ENCODE measurements at places on chromosomes 13 and 19.

DNA sequence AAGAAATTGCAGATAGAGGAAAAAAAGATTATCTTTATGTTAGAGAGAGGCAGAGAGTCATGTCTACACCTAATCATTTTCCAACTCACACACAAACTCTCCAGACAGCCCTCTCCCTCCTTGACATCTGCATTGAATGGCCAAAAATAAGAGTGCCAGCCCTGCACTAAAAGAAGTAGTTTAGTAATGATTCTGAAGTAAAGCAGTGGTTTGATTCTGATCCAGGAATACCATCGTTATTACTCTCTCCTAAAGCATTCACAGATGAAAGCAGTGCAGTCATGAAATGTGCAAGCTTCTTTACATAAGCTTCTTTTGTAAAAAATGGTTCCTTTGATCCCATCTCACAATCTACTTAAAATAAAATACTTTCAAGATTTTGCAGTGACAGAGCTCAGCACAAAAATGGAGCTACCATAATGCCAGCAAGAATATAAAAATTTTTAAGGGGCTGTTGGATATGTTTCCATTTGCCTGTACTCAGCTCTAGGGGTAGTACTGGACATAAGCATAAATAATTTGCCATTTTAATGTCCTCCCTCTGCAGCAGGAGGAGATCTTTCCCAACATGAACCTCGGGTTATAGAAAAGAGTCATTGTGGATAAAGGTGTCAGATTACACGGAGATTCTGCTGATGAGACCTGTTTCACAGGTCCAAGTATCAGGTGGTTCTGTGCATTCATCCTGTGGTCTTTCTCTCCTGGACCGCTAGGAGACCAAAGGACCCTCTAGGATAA, 406.3 kb downstream of the DCT start:
- DNase-seq = no peak

DNA sequence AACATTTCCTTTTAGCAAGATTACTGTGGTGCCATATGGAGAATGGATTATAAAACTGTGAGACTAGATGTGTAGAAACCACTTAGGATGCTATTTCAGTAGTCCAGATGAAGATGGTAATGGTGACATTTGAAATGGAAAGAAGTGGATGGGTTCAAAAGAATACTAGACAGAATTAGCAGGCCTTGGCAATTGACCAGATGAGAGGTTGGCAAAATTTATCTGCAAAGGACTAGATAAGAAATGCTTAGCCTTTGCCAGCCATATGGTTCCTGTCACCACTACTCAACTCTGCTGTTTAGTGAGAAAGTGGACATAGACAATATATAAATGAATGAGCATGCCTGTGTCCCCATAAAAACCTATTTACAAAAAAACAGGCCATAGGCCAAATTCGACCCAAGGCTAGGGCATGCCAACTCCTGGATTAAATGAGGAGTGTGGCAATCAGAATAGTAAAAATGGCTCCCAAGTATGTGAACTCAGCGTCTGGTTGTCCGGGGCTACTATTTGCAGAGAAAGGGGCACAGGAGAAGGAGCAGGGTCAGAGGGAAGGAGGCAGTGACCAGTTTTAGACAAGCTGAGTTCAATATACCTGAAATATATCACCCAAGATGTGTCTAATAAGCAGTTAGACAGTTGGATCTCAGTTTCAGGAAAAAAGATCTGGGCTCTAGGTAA, 98.4 kb downstream of the ENOX1 start:
- no peak for DNase-seq

GRCh38 chr19:5093297-5093928, 124.5 kb downstream of the KDM4B start:
- DNase-seq = peak; percentile 73

DNA sequence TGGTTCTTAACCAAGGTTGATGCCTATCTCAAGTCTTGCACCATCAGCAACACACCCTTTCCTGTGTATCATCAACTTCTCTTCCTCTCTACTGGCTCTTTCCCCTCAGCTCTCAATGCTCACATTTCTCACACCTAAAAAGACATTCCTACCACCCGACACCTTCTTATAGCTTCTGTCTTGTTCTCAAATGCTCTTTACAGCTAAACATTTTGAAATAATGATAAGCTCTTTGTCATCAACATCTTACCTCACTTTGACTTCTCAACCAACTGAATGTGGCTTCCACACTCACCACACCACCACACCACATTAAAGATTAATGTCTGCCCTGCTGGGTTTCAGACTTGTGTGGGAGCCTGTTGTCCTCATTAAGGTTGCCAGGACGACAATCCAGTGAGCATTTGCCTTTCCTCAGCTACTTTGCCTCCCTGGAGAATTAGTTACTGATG, 67.8 kb downstream of the RXFP2 start:
- no peak for DNase-seq

DNA sequence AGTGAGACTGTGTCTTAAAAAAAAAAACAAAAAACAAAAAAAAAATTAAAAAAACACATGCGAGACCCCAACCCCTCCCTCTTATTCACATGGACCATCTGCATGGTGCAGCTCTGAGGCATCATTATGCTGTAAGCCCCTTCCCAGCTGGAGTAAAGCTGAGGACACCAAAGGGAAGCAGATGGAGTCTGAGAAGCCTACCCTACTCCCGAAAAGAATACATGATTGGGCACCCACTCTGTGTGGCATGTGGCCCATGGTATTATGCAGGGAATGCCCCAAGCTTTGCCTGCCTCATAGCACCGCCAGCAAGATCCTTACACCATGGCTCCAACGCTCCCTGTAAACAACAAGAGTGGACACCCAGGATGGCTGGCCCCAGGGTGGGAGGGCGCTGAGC, 4.7 kb downstream of the PTH2 start:
- DNase-seq = no peak

- no peak for DNase-seq
Observed at GRCh38 chr19:50496189-50497021, 14.6 kb downstream of the JOSD2 start.

- DNase-seq = no peak
Observed at GRCh38 chr19:48739404-48740163, 826 bp downstream of the RASIP1 start.

- DNase-seq = no peak
Observed at GRCh38 chr13:39433651-39434050, 169.3 kb downstream of the LHFPL6 start.

- DNase-seq = no peak
Observed at GRCh38 chr19:31102674-31103073, 246.6 kb downstream of the TSHZ3 start.

DNA sequence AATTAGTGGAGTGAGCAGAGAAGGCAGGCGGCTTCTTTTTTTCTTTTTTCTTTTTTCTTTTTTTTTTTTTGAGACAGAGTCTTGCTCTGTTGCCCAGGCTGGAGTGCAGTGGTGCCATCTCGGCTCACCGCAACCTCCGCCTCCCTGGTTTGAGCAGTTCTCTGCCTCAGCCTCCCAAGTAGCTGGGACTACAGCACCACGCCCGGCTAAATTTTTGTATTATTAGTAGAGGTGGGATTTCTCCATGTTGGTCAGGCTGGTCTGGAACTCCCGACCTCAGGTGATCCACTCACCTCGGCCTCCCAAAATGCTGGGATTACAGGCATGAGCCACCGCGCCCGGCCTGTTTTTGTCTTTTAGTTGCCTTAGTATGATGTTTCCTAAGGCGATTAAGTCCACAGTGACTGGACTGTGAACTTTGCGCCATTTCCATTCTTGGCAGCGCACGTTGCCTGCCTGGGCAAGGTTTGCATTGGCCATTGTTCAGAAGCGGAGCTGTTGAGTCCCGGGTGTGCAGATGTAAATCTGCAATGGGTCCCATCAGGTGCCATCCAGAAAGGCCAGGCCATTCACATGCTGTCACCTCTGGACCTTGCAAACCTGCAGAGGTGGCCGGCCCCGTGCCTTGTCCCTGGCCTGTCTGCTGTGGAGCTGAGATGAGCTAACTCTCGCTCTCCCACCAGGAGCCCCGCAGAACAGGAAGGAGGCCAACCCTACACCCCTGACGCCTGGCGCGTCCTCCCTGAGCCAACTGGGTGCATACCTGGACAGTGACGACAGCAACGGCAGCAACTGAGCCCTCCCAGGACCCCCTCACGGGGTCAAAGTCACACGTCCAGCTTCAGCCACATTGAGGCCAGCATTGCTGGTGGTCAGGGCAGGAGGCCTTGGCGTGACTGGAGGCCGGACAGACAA, 10.9 kb upstream of the SHD start:
- DNase-seq = no peak

DNA sequence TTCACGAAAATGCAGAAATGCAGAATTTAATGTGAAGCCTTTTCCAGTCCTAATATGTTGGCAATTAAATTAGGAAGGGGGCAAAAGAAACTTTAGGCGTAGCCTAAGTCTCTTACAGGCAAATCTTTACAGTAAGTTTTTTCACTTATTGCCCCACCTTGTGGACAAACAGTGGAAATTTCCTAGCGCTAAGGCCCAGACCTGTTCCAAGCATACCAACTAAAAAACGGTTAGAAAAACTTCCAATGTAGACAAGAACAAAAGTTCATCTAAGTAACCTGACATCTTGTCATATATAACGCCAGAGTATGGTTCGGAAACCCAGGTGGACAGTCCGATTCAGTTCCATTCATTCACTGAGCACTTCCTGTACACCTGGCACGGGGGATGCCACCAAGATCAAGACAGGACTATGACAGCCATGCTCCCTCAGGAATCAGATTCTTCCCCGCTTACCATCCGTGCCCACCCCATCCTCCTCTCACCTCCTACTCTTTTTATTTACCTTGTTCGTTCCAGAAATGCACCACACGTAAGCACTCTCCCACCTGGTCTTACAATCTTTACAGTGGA, 4.9 kb downstream of the ZAR1L start:
- no peak for DNase-seq

DNA sequence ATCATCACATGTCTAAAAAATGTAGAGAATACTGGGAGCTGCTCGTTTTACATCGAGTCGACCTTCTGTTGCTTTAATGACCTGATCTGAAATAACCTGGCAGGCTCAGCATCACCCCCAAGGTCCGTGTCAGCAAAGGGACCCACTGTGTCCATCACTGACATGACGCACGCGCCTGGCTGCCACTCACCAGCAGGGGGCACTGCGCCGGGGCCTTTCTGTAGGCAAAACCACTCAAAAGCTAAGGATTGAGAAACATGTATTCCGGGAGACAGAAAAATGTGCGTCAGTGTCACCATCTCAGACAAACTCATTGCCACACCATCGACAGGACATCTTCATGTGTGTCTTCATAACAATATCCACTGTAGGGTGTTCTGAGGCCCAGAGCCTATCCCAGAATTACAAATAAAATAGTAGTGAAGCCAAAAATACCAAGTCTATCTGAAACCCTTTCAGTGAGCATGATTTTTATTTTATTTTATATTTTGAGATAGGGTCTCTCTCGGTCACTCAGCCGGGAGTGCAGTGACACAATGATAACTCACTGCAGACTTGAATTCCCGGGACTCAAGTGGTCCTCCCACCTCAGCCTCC, 130.3 kb upstream of the LSM14A start:
- DNase-seq = no peak

- no peak for DNase-seq
Observed at GRCh38 chr13:73368608-73369007, 309.8 kb downstream of the KLF5 start.

DNA sequence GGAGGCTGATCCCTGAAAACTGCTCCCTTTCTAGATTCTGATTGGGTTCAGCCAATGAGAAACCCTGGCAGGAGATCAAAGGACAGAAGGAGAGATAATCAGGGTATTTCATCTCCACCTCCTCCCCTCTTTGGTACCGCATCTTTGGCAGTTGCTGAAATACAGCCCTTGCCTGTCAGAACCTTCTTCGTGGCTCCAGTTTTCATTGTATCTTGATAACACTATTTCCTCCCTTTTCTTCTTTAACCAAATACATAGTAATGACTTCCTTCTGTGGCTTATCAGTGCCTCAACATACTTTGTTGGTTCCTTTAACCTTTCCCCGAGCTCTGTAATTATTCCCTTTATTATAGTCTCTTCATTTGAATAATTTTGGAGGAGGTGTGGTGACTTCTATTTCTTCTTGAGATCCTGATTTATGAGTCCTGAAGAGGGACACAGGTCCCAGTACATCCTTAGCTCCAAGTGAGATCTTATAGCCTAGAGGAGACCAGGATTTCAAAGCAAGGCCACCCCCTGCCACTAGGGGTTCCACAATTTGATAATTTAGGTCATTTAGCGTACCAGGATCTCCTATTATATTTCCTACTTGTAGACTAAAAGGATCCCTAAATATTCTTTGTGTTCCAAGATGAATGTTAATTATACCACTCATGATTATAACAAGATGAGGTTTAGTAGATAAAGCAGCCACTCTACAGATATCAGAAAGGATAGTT, 98.0 kb downstream of the EDNRB start:
- DNase-seq = no peak

GRCh38 chr19:55161571-55162322, 4.2 kb upstream of the TNNI3 start:
- no peak for DNase-seq

DNA sequence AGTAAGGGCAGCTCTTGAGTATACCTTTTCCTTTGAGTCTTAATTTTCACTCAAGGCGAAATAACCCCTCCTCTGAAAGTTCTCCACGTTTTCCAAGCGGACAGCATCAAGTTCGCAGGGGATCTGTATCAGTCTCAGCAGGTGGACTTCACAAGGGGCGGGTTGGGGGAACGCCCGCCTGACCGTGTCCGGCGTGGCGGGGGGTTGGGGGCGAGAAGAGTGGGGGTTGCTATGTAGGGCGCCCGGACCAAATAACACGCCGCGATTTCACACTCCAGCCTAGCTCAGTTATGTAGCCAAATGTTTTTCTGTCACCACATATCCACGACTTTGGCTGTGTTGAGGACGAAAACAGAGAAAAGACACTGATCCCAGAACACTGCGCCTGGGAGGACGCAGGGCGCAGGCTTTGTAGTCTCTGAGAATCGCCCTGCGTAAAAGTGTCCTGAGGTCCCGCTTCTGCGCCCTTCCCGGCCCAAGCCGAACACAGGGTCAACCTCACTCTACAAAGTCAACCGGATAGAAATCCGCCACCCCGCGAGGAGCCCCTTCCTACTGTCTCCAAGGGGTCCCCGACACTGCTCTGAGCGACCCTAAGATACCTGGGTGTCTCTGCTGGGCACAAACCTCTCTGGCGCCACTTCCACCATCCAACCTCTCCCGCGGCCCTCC, 524 bp downstream of the RUBCNL start:
- DNase-seq = no peak

All from NCI-H1417 treated with DMSO at 0.1 percent for 48 hours (cell line).